ENCODE measurements at places on chromosomes 2 and 18.
A peak's percentile ranks its signal among the peaks of the same experiment; 100 is the strongest.

GRCh38 chr18:25102662-25103061 lies 249.3 kb downstream of the ZNF521 start:
- DNase-seq, result no peak

DNA sequence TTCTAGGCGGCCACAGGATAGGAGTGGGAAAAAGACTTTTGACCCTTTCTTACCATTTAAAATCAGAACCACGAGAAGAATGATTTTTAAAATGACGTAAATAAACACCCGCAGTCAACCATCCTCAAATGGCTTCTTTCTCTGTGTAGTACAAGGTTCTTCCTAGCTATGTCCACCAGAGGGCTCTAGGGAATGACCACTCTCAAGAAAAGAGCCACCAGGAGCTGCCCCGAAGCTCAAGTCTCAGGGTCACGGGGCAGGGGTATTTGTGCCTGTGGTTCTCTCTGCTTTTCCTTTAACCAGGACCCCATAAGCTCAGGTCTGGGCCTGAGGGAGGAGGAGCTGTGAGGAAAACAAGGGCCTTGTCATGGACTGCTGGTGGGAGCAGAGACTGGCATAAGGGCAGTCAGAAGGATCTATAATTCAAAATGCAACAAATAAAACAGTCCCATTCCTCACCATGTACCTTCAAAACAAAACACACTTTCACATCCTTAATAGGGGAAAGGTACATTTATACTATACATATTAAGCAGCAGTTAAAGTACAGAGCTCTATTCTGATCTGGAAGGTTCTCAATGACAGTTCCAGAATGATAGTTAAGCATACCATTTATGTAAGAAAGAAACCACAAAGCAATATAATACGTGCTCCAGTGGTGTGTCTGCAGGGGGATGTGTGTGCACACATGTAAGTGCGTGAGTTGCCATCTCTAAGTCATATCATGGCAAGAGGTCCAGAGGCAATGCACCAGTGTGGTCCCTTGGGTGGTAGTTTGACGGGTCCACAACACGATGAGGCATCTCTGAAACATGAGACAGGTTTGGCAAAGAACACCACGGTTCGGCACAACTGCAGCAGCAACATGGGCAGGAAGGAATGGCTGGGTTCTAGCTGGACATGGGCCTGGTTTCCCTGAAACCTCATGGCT lies 18.6 kb downstream of the LYPD1 start:
- DNase-seq, result peak; percentile 53

DNA sequence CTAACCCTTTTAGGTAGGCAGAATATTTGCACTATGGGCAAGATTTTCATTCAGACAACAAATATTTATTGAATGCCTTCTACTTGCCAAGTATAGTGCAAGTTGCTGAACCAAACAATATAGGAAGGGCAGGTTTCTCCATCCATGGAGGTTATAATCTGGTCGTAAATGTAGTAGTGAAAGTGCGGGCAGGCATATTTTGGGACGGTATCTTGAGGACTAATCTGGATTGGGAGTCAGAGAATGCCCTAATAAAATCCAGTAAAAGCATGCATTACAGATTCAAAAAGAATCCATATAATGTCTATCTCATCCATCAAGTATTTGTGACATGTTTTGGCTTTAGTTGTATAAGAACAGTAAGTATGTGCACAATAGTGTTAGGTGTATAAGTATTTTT lies 1.7 kb upstream of the NDUFV2 start:
- DNase-seq, result no peak

DNA sequence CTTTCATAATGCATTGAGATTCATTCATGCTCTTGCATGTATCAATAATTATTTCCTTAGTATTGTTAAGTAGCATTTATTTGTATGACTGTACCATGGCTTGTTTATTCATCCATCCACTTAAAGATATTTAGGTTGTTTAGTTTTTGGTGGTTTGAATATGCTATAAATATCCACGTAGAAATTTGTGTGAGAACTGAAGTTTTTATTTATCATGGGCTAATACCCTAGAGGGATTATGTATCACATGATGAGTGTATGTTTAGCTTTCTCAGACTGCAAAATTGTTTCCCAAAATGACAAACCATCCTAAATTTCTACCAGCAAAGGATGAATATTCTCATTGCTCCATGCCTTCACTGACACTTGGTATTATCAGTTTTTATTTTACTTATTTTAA lies 55.2 kb downstream of the CSRNP3 start:
- DNase-seq, result no peak

- no peak for DNase-seq
These were observed 31.3 kb upstream of the CDH2 start for GRCh38 chr18:28208268-28208667.

- DNase-seq, result no peak
These were observed 3.3 kb downstream of the SNORC start for GRCh38 chr2:232873292-232873908.

Data from ACHN (cell line).